ENCODE measurements at places on chromosomes 11 and 22. TPM values are rescaled to one million over a fixed set of nuclear protein-coding genes. Genes with fewer than 3 reads are reported as not detected.

DNA sequence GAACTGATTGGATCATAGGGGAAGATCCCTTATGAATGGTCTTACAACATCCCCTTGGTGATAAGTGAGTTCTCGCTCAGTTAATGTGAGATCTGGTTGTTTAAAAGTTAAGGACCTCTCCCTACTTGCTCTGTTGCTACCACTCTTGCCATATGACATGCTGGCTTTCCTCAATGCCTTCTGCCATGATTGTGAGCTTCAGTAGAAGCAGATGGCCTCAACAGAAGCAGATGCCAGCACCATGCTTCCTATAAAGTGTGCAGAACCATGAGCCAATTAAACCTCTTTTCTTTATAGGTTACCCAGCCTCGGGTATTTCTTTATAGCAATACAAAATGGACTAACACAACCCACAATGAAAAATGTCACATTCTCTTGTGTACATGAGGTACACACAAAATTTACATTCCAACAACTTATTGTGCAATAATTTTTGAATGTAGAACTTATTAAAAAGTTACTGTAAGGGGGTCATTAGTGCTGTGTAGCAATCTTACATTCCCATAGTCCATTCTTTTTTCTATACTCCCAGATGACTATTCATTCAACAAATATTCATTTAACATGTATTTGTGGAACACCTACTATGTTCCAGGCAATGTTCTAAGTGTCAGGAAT is 10.3 kb downstream of the CYP2R1 start:
- no peaks in the 10 kb centered on the region for H3K36me3 ChIP-seq
- H3K4me3 ChIP-seq = no peak overlapping the region
- no peak overlapping the region for H3K27ac ChIP-seq
- no peak for DNase-seq
- no peaks in the 10 kb centered on the region for H3K27me3 ChIP-seq

DNA sequence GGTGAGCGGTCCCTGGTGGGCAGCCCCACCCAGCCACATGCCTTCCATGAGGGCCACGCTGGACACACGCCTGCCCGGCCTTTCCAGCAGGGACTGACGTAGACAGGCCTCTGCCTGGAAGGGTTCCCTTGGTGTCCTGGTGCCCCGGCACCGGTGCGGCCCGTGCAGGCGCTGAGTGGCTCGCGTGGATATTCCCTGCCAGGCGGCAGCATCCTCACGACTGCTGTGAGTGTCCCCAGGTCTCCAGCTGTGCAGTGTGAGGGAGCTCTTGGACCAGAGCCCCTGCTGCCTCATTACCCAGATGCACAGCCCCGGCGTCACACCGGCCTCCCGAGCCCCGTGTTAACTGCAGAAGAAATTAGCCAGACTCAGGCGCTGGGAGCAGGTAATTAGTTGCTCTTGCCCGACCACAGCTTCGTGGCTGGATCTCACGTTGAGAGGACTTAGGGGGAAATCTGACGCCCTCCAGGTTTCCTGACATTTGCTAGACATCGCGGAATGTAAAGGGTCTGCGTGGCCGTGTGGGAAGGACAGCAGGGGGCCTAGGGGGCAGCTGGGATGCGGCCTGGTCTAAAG is 1196.3 kb downstream of the BRD1 start:
- no peaks in the 10 kb centered on the region for H3K27me3 ChIP-seq
- no peaks in the 10 kb centered on the region for H3K4me1 ChIP-seq
- no peak for DNase-seq
- H3K36me3 ChIP-seq = no peaks in the 10 kb centered on the region

DNA sequence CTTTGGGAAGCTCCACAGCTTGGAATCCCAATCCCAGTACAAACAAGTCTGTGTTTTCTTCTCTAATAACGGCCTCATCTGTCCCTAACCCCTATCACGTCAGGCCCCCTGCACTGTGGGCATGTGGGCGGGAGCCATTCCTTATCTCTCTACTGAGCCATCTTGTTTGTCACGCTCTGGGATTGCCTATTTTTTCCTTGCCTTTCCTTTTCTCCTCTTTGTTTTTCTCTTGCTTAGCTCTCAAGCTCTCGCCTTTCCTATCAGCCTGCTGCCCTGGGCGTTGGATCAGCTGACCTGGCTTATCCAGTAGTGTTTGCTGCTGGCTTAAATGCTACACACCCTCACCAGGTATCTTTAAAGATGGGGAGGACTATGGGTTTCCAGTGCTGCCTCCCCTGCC is 35.8 kb downstream of the ARHGAP1 start:
- H3K4me1 ChIP-seq = peaks cover 17% of the 10 kb centered on the region
- H3K36me3 ChIP-seq = peaks cover 2% of the 10 kb centered on the region
- no peak for DNase-seq
- peak overlapping the region; percentile 45 for H3K27ac ChIP-seq

DNA sequence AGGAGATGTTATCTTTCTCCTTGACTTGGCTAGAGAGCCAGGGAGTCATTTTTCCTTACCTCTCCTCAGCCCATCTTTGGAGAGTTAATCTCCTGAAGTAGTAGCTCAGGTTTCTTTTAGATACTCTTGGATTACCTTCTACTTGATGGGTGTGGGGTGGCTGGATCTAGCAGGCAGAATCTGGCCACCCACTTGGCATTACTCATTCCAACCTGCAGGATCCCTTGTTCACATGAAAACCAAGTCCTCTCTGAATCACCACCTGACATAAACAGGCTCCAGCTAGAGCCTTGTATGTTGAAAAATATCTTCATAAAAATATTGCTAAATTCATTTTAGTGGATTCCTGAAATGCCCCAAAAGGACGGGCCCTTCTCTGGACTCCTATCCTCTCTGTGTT is 250.6 kb upstream of the PLET1 start:
- no peaks in the 10 kb centered on the region for H3K27me3 ChIP-seq
- H3K27ac ChIP-seq = no peak overlapping the region
- H3K36me3 ChIP-seq = no peaks in the 10 kb centered on the region
- no peak for DNase-seq
- H3K4me1 ChIP-seq = no peaks in the 10 kb centered on the region

GRCh38 chr22:36998620-36999351 is 20.5 kb downstream of the TST start:
- H3K27me3 ChIP-seq = no peaks in the 10 kb centered on the region
- H3K36me3 ChIP-seq = no peaks in the 10 kb centered on the region
- H3K4me1 ChIP-seq = no peaks in the 10 kb centered on the region

GRCh38 chr11:101686514-101686913 is 102.7 kb upstream of the TRPC6 start:
- no peaks in the 10 kb centered on the region for H3K36me3 ChIP-seq
- no peaks in the 10 kb centered on the region for H3K27me3 ChIP-seq
- H3K4me1 ChIP-seq = no peaks in the 10 kb centered on the region
- H3K27ac ChIP-seq = no peak overlapping the region

DNA sequence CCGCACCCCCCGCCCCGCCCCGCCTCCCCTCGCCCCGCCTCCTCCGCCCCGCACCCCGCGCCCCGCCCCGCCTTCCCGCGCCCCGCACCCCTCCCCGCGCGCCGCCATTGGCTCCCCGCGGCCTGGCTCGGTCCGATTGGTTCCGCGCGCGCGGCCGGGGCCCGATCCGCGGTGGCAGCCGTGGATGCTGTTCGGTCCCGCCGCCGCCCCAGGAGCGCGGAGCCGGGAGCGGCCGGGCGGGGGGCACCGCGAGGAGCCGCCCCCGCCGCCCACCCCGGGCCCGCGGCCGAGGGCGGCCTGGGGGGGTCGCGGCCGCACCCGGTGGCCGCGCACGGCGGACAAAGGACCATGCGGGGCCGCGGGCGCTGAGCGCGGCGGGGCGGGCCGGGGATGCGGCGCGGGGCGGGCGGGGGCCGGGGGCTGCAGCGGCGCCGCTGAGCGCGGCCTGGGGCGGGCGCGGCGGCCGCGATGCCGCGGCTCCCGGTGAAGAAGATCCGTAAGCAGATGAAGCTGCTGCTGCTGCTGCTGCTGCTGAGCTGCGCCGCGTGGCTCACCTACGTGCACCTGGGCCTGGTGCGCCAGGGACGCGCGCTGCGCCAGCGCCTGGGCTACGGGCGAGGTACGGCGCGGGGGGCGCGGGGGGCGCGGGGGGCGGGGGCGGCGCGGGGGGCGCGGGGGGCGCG is at the start of gene B4GALNT4:
Gene B4GALNT4, plus strand, starts transcription at position 164 of the 683 bp plus-strand sequence. Its CDS starts 305 bp downstream, at position 469.
- H3K27me3 ChIP-seq = no peaks in the 10 kb centered on the region
- peaks cover 8% of the 10 kb centered on the region for H3K4me1 ChIP-seq
- no peak for DNase-seq
- no peak within 1 kb of the TSS for H3K27ac ChIP-seq

GRCh38 chr22:20127869-20128618 is 3.6 kb upstream of the ZDHHC8 start:
- DNase-seq = no peak
- no peaks in the 10 kb centered on the region for H3K27me3 ChIP-seq
- peaks cover 19% of the 10 kb centered on the region for H3K4me1 ChIP-seq
- no peak overlapping the region for H3K4me3 ChIP-seq
- peaks cover 32% of the 10 kb centered on the region for H3K36me3 ChIP-seq
- no peak overlapping the region for H3K27ac ChIP-seq

- no peak overlapping the region for H3K4me3 ChIP-seq
- no peak for DNase-seq
- H3K27me3 ChIP-seq = no peaks in the 10 kb centered on the region
- no peaks in the 10 kb centered on the region for H3K36me3 ChIP-seq
Measured at GRCh38 chr11:111836721-111837120, 34.7 kb downstream of the ALG9 start.

DNA sequence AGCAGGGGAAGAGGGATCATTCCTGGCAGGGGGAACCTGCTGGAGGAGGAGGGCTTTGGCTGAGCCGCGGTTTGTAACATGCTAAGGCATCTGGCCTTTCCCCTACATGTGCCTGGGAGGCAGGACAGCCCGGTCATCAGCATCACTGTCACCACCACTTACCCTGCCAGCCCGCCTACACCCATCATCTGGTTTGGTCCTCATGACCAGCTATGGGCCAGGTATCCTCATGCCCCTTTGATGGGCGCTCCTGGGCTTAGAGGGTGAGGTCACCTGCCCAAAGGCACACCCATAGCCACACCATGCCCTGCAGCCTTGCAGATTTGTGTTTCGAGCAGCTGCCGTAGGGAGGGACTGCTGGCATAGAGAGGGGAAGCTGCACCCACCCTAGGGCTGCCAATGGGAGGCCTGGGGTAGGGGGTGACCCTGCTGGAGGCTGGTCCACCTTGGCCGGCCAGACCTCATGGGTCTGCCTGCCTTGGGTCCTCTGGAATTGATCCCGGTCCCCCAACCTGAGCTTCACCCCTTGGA is 2.6 kb downstream of the MRGPRF start:
- H3K4me1 ChIP-seq = peaks cover 54% of the 10 kb centered on the region
- DNase-seq = no peak
- H3K4me3 ChIP-seq = peak overlapping the region; percentile 62
- no peaks in the 10 kb centered on the region for H3K27me3 ChIP-seq
- H3K27ac ChIP-seq = peak overlapping the region; percentile 95

GRCh38 chr11:78313181-78313795 is 104.3 kb downstream of the GAB2 start:
- no peaks in the 10 kb centered on the region for H3K36me3 ChIP-seq
- no peak for DNase-seq
- H3K4me3 ChIP-seq = no peak overlapping the region
- peaks cover 54% of the 10 kb centered on the region for H3K4me1 ChIP-seq
- H3K27me3 ChIP-seq = no peaks in the 10 kb centered on the region

- H3K27ac ChIP-seq = no peak overlapping the region
- H3K4me1 ChIP-seq = peaks cover 26% of the 10 kb centered on the region
- H3K4me3 ChIP-seq = no peak overlapping the region
Measured at GRCh38 chr11:78336877-78337553, 80.6 kb downstream of the GAB2 start.

DNA sequence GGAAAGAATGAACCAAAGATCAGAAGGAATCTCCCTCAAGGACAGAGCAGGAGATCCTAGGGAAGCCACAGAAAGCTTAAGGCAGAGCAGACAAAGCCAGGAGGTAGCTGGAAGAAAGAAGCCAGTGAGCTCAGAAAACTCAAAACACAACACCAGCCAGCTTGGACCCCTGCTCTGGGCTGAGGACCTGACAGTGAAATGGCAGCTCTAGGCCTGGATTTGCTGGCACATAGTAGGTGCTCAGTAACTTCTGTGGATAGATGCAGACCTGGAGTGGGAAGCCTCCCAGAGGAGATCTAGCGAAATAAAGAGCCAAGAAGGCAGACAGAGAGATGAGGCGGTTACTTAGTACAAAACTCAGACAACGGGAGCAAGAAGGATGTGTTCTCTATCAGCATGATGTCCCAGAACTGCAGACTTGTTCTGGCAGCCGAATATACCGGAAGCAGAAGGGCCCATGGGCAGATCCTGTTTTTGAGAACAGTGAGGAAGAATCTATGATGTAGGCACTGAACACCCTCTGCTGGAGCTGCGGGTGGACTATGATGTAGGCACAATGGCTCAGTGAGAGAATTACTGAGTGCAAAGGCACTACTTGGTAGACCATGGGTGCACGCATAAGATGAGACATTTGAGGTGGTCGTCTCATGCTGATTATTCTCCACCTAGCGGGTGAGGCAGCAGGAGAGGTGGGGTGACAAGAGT is 4.8 kb downstream of the ROBO4 start:
- H3K4me3 ChIP-seq = no peak overlapping the region
- H3K4me1 ChIP-seq = no peaks in the 10 kb centered on the region
- H3K27ac ChIP-seq = no peak overlapping the region
- peak; percentile 67 for DNase-seq
- no peaks in the 10 kb centered on the region for H3K27me3 ChIP-seq
- no peaks in the 10 kb centered on the region for H3K36me3 ChIP-seq

- H3K36me3 ChIP-seq = no peaks in the 10 kb centered on the region
- H3K27ac ChIP-seq = no peak overlapping the region
- no peak overlapping the region for H3K4me3 ChIP-seq
- H3K27me3 ChIP-seq = no peaks in the 10 kb centered on the region
Measured at GRCh38 chr11:86987679-86988078, 32.5 kb upstream of the FZD4 start.

GRCh38 chr11:62108017-62108750 is 15.6 kb upstream of the INCENP start:
- no peak overlapping the region for H3K4me3 ChIP-seq
- no peak for DNase-seq
- H3K27me3 ChIP-seq = no peaks in the 10 kb centered on the region
- no peaks in the 10 kb centered on the region for H3K36me3 ChIP-seq
- H3K4me1 ChIP-seq = peaks cover 30% of the 10 kb centered on the region

NKAPD1 gene
- 11.8 TPM for total RNA-seq

NXPE1 gene
- total RNA-seq = not detected

TSPAN32 gene
- total RNA-seq = 3.7 TPM

CASP1 gene
- 23.3 TPM for total RNA-seq

B3GAT1 gene
- 0.74 TPM for total RNA-seq

RRM1 gene
- total RNA-seq = 50.8 TPM

KCNK7 gene
- 12.0 TPM for total RNA-seq

ZP1 gene
- not detected for total RNA-seq

CTSW gene
- total RNA-seq = 0.74 TPM

VSIG10L2 gene
- 28.2 TPM for total RNA-seq

PKNOX2 gene
- total RNA-seq = 3.4 TPM

SERPING1 gene
- 779 TPM for total RNA-seq

CLDN5 gene
- 228 TPM for total RNA-seq

MMP27 gene
- not detected for total RNA-seq
